ENCODE measurements at places on chromosomes 7 and 10.

GRCh38 chr7:142033154-142033553, 37.5 kb downstream of the MGAM start:
- DNase-seq, result no peak

GRCh38 chr7:55977831-55978230, 13.4 kb downstream of the NIPSNAP2 start:
- no peak for DNase-seq

- no peak for DNase-seq
Measured at GRCh38 chr7:108648989-108649388, 79.3 kb downstream of the DNAJB9 start.

GRCh38 chr7:6530626-6531491, 20.4 kb downstream of the GRID2IP start:
- DNase-seq, result peak; percentile 30

GRCh38 chr7:76505168-76506080, 4.9 kb upstream of the UPK3B start:
- no peak for DNase-seq

DNA sequence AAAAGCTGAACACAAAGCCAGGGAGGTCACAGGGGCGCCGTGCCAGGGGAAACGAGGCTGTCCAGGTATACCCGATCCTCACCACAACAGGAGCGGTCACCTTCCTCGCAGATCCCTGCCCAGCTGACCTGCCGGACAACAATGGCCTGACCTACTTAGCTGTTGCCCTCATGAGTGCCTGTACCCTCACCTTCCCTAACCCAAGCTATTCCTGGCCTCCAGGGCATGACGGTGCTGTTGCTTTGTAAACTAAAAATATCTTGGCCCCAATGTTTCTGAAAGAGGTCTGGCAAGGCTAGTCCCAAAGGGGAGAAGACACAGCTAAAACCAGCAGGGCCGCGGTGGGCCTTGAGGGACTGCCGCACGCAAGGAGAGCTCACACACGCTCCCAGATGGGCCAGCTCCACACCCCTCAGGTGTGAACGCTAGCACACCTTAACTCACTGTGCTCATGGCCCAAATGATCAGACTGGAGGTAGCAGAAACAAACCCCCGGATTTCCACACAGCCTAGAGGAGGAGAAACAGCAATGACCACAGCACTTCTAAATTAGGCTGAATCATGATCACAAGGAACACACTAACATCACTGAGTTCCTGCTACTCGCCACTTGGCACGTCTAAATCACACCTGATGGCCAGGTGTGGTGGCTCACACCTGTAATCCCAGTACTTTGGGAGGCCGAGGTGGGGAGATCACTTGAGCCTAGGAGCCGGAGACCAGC, 66.3 kb upstream of the CYTH3 start:
- no peak for DNase-seq

DNA sequence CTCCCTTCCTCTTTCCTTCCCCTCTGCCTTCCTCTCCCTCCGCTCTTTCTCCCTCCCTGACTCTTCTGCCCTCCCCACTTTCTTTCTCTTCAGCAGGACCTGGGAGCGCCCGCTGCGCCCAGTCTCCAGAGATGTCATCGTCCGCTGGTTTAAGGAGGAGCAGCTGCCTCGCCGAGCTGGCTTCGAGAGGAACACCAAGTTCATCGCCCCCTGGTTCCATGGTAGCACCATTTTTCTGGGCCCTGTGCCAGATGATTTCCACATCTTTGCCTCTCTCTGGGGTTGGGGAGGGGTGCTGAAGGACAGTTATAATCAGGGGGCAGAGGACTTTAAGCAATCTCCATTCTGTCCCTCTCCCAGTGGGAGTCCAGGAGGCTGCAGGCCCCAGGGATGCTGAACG, 71.6 kb downstream of the SH2D4B start:
- DNase-seq, result no peak

- no peak for DNase-seq
Measured at GRCh38 chr10:112135604-112136003, 48.0 kb downstream of the GPAM start.

GRCh38 chr10:90746829-90747228, 111.0 kb downstream of the HTR7 start:
- DNase-seq, result no peak

DNA sequence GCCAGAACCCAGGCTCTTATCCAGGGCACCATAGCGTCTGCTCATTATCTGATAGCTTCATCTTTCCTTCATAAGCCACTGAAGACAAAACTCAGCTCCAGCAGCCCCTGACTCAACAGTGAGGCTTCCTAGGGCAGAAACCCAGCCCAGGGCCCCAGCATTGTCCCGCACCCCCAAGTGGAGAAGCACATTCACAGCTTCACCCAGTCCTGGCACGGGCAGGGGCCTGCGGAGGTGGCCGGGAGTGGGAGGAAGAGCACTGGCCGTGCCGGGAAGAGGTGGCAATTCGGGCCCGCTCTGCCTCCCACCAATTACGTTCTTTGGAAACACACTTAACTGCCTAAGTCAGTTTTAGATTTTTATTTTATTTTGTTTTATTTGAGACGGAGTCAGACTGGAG, 10.3 kb upstream of the CALML5 start:
- no peak for DNase-seq

- no peak for DNase-seq
Measured at GRCh38 chr7:5467645-5468044, 44.0 kb upstream of the TNRC18 start.

DNA sequence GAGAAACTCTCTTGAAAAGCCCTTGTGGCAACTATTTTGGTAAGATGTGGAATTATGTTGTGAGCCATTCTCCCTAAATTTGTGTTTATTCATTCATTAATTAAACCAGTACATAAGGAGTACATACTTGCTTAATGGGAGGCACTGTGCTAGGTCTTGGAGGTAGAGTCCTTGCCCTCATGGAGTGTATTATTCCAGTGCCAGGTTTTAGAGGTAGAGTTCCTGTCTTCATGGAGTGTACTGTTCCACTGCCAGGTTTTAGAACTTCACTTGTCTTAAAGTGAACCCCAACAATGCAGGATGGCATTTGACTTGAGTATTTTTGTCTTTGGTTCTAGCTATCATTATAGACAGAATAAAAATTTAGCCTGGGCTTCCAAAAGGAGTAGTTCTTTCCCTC, 8.8 kb downstream of the MXI1 start:
- DNase-seq, result no peak

- no peak for DNase-seq
Measured at GRCh38 chr7:43636093-43636492, 53.2 kb downstream of the STK17A start.

DNA sequence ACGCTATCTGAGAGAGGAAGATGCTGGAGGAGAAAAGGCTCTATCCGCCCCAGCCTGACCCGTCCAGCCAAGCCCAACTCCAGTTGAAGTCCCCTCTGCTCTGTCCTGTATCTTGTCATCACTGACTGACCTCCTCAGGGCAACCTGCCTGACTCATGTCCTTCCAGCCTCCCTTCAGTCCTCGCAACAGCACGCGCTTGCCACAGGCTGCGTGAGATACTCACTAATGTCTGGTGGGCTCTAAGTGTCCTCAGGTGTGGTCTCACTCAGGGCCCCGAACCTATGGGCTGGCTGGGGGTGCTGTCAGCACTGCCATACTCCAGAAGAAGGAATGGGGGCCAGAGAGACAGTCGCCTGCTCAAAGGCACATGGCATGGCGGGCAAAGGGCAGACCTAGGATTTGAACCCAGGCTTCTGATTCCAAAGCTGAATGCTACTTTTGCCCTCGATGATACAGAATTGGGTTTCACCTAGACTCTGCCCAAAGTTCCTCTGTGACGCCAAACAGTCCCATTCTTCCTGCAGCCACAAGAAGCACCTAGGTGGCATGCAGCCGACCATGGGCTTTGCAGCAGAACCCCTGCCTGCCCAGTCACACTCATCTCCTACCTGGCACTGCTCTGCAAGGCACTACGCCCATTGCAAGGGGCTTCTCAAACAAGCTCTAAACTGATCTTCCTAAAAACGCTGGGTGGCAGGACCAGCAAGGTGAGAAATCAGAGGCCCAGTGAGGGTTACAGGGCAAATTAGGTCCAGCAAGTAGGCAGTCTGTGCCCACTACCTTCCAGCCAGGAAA, 8.5 kb downstream of the FAM53B start:
- no peak for DNase-seq

DNA sequence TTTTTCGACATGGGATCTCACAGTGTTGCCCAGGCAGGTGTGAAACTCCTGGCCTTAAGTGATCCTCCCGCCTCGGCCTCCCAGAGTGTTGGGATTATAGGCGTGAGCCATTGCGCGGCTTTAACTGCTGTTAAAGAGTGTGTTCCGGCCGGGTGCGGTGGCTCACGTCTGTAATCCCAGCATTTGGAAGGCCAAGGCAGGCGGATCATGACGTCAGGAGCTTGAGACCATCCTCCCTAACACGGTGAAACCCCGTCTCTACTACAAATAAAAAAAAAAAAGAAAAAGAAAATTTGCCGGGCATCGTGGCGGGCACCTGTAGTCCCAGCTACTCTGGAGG, 1.1 kb downstream of the RABGEF1 start:
- DNase-seq, result no peak

DNA sequence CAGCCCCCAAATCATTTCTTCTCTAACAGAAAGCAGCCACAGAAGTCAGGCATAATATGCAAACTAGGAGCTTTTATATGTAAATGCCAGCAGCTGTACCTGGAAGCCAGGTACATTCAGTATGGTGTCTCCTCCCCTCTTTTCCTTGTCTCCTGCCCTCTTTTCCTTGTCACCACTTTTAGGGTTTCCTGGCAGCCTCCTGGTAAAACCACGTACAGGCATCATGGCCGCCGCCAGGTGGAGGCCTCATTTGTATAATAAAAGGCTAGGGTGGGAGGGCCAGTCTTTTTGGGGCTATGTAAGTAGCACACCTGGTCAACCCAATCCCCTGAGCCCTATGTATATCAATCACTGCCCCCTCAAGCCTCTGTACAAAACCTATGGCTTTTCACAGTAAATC, 28.7 kb downstream of the PDZD8 start:
- DNase-seq, result no peak

Data from effector CD4-positive, alpha-beta T cell (primary cell).